ENCODE measurements at places on chromosomes 7 and 10.

- peak; percentile 37 for DNase-seq
Observed at GRCh38 chr10:106931159-106931852, 233.2 kb downstream of the SORCS1 start.

DNA sequence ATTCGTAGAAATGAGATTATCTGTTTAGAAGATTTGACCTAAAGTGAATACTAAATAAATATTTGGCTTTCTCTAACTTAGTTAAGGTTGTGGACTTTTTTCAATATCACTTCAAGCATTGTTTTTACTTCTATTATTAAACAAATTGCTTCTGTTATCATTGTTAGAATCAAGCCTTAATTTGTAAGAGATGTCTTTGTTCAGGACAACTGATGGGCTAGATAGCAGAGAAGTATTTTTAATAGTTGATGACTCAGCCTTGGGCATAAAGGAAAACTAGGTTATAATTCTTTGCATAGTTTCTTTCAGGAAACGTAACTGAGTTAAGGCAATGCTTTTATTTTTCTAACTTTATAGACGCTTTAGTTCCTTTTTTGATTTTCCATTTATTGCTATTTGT lies 128.8 kb upstream of the SMIM30 start:
- no peak for DNase-seq

- DNase-seq, result no peak
Observed at GRCh38 chr7:129468547-129468946, 33.8 kb upstream of the SMKR1 start.

GRCh38 chr10:102649797-102650654 lies 5.7 kb downstream of the TRIM8 start:
- DNase-seq, result no peak

GRCh38 chr7:155009570-155010157 lies 6.7 kb upstream of the PAXIP1 start:
- DNase-seq, result peak; percentile 58

DNA sequence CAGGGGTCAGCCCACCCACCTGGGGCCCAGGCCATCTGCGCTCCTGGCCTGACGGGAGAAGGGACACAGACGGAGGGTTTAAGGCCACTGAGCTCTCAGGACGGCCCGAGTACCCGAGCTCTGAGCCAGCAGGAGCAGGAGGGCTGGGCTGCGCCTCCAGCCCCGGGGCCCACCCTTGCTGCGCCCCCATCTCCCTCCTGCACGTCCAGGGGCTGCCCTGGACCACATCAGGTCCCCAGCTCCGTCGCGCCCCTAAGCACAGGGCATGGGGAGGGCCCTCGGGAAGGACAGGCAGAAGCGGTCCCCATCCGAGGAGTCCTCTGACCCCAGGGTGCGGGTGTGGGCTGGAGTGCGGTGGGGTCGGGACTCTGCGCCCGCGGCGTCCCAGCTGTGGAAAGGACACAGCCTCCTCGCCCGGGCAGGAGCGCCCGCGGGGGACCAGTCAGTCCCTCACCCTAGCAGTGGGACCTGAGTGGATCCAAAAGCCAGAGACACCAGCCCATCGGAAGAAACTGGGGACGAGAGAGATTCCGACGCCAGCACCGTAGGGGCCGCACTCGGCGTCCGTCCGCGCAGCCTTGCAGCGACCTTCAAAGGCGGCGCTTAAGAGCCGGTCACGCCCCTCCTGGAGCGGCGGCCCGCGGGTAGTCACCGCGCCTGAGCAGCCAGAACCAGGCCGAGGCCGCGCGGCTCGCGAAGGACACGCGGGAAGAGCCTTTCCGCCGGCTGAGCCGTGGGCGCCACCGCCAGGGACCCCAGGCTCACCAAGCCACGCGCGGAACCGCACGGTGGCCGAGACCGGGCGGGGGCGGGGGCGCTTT lies 15.9 kb downstream of the CAMK2B start:
- DNase-seq, result peak; percentile 29

GRCh38 chr10:62000037-62000603 lies 98.6 kb downstream of the ARID5B start:
- DNase-seq, result no peak

- DNase-seq, result peak; percentile 63
Observed at GRCh38 chr7:67429735-67430134, 433.1 kb downstream of the TYW1 start.

DNA sequence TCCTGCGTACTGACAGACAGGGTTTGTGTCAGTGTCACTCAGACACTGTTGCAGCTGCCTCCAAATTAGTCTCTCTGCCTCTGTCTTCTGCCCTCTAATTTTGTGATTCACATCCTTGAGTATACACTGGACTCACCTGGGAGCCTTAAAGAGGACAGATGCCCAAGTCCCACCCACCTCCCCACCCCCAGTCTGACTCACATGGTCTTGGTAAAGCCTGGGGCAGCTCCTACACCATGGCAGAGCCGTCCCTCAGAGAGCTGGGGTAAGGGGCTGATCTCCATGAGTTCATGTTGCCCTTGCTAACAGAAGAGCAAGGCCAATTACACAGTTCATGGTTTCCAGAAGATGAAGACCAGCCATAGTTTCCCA lies 197.6 kb upstream of the STK17A start:
- DNase-seq, result no peak

- peak; percentile 80 for DNase-seq
Observed at GRCh38 chr7:108459922-108460551, 3.8 kb upstream of the NRCAM start.

DNA sequence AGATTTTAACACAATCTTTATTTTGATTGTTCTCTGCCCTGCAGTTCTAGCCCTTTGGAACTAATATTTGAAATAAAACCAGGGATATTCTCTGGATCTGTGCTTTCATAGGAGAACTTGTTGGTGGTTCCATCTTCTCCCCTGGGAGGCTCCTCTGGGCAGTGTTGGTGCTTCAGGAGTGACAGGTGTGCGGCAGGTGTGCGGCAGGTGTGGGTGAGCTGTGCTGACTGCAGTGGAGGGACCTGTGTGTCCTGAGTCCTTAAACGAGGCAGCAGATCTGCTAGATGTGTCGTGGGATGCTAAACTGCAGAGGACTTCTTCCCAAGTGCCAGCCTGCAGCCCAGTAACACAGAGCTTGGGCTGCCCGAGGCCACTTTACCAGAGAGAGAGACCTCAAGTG lies 98.4 kb downstream of the LYZL1 start:
- DNase-seq, result no peak

- no peak for DNase-seq
Observed at GRCh38 chr10:48838834-48839233, 100.8 kb downstream of the LRRC18 start.

DNA sequence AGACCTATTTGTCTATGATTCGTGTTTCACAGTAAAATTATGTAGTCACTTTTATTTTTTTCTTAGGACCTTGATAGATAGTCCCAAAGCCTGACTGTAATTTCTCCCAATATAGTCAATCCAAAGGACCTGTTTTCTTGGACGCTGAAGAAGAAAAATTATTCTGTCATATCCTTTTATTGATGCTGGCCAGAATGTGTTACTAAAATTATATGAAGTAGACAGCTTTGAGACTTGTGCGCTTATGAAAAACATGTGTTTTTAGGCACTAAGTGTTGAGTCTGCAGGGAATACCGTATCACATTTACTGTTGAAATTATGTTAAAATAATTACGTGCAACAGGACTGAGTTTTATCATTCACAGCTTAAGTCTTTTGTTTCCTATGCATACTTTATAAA lies 17.9 kb downstream of the TES start:
- no peak for DNase-seq

GRCh38 chr7:121139427-121139826 lies 150.9 kb downstream of the CPED1 start:
- no peak for DNase-seq

DNA sequence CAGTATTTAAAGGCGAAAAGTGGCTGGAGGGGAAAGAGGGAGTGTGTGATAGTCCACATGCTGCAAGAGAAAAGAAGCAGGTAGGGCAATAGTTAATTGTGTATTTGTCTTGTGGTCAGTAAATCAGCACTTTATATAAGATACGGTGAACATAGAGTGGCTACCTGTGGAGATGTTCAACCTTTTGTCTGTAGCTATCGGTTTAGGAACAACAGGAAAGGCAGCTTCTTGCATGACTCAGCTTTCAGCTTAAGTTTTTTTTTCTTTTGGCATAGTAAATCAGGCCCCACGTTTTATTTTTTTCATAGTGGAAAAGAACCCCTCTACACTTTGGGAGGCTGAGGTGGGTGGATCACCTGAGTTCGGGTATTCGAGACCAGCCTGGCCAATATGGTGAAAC lies 14.2 kb upstream of the MTPN start:
- DNase-seq, result no peak

GRCh38 chr7:19522486-19522885 lies 186.4 kb downstream of the POLR1F start:
- DNase-seq, result no peak

DNA sequence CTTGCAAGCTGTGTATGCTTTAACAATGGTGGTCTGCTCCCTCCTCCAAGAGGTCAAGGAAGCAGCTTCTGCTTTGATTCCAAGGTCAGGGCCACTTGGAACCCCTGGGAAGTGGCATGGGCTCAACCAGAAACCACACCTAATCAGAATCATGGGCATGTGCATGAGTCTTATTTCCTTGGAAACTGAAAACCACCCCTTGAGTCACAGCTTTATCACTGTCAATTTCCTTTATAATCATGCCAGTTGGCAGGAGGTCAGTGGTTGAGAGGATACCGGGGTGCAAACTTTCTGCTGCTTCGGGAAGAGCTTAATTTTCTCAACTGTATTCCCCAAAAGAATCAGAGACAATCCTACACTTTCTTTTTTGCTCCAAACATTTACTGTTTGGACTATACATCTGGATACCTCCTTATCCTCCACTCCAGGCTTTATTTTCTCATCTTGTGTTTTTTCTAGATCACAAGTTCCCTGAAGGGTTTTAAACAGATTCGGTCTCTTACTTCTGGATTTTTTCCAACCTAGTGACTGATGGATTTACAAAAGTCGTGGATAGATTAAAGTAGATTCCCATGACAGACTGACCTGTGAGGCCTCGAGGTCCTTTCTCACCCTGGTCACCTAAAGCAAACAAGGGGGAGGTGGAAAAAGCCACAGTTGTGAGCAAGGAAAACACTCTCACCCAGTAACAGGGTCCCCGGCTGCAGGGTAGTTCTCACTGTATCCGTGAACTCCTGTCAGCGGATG lies 36.0 kb downstream of the COL17A1 start:
- no peak for DNase-seq

DNA sequence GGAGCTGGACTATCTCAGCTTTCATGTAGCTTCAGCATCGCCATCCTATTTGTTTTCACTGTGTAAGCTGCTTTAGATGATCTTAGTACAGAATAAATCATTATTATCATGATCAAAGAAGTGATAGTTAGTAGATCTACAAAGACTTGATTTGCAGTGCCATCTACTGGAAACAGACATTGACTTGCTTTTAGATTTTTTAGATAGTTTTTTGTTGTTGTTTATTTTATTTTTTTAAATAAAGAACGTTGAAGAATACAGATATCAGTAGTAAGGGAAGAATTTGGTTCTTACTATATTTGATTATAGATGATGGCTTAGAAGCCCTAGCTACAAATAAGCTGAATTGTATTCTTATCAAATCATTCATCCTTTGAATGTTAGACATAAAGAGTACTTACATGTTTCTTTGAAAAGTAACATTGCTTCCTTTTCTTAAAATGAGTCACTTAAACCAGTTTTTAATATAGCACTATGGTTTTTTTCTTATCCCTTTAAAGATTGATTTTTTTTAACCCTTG lies 6.3 kb upstream of the SFMBT2 start:
- peak; percentile 39 for DNase-seq

DNA sequence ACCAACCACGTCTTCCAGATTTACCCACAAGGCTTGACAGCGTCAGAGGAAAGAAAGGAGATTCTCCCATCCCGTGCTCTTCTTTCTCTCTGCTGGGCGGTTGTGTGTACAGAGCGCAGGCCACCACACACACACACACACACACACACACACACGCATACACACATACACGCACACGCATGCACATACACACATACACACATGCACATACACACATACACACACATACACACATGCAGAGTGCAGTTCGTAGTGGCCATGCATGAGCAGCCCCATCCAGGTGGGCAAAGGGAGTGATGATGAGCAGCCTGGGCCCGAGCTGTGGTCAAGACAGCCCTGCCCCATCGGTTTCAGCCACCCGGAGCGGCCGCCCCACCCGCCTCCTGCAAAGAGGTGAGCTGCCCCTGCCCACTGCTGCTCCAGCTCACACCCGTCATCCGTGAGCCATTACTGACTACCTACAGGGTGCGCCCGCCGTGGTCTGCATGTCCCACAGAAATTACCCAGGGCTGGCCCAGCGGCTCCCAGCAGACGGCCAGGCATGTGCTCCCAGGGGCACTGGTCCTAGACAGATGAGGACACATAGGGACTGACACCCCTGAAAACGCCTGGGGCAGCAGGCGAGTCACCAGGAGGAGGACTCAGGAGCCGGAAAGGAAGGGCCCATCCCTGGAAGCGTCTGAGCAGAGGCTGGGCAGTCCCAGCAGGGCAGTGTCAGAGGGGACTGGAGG lies 69.6 kb downstream of the ASB13 start:
- no peak for DNase-seq

DNA sequence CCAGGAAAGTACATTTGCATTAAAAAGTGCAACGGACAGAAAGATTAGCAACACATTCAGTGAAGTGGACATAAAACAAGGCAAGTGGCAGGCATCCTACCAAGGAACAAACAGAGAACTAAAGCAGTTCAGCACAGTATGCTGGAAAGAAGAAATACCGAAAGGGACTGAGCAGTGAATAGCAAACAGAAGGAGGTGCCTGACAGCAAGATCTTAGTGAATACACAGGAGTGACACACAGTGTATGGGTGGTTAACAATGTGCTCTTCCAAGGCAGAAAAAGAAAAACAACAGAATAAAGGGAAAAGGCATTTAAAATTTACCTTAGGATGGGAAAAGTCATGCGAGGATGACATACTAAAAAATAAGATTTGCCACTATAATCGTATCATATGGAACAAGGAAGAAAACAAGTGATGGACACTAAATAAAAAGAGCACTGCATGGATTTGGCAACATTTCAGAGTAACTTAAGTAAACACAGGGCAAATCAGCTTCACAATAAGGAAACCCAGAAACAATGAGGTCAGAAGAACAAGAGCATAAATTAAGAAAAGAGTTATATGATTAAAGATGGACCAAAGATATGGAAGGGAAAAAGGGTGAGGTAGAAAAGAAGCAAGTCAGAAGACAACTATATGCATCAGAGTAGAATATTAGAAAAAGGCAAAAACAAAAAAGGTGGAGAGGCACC lies 29.5 kb downstream of the MEST start:
- no peak for DNase-seq

DNA sequence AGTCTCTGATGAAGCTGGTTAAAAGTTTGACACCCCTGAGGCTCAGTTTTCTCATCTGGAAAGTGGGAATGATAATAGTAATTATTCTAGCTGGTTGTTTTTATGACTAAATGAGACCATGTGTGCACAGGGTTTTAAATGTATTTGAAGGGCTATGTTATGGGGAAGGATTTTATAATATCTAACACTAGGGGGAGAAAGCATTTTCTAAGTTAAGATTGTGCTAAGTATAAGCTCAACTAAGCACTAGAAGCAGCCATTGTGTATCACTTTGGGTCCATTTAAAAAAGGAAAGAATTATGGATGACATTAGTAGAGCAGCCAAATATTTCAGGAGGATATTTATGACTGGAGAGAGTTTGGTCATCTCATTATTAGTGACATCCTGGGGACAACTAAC lies 49.5 kb upstream of the CREB5 start:
- DNase-seq, result no peak

- no peak for DNase-seq
Observed at GRCh38 chr10:129706081-129706480, 239.0 kb downstream of the MGMT start.
